Activated gamma-delta T cell treated with anti-CD3 and anti-CD28 coated beads, Interleukin-2, amount 50 U/mL, for 16 hours (primary cell): ENCODE measurements at places on chromosomes 3 and 15.

DNA sequence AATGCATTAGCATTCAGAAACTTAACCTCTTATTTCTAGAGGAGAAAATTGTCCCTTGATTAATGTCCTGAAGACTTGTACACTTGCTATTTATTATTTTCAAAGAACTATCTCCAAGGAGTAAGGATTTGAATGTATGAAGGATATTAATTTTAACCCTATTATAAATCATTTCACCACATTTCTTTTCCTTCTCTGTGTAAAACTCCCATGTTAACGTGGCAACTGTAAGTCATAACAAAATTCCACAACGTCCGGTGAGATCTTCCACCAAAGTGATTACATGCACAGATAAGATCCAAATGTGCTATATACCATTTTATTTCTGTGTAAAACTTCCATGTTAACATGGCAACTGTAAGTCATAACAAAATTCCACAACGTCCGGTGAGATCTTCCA is 229.1 kb upstream of the ARHGEF26 start:
- no peak for DNase-seq

GRCh38 chr3:188929137-188929536 is 242.6 kb upstream of the TPRG1 start:
- DNase-seq = no peak

GRCh38 chr3:44509393-44509921 is 32.0 kb upstream of the ZNF445 start:
- no peak for DNase-seq

- no peak for DNase-seq
These were observed 15.4 kb downstream of the CHST14 start for GRCh38 chr15:40486066-40486770.

DNA sequence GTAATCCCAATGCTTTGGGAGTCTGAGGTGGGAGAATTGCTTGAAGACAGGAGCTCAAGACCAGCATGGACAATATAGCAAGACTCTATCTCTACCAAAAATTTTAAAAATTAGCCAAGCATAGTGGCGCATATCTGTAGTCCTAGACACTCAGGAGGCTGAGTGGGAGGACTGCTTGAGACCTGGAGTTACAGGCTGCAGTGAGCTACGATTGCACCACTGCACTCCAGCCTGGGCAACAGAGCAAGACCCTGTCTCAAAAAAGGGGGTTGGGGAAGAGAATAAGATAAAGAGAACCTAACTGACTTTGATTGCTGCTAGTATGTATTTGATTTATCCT is 755 bp downstream of the CD200R1 start:
- no peak for DNase-seq

- no peak for DNase-seq
These were observed 73.0 kb upstream of the PCSK6 start for GRCh38 chr15:101562428-101563059.

DNA sequence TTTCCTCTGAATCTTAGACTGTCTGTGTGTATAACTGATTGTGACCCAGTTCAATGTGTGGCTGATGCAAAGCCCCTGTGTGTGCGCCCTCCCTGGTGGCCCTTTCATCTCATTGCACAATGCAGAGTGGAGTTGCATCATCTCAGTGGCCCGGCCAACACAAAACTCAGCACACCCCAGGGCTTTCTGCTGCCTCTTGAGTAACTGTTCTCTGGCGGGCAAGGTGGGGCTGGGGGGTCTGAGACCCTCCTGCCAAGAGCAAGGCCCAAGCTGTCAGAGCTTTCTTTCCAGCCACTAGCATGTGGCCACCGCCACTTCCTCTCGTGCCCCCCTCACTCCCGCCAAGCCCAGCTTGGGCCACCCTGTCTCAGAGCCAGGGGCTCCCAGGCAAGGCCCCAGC is 80.7 kb upstream of the ALDH1L1 start:
- DNase-seq = no peak

GRCh38 chr3:149180057-149180573 is 41.5 kb downstream of the CP start:
- no peak for DNase-seq

GRCh38 chr3:40336101-40336500 is 26.6 kb downstream of the EIF1B start:
- no peak for DNase-seq

DNA sequence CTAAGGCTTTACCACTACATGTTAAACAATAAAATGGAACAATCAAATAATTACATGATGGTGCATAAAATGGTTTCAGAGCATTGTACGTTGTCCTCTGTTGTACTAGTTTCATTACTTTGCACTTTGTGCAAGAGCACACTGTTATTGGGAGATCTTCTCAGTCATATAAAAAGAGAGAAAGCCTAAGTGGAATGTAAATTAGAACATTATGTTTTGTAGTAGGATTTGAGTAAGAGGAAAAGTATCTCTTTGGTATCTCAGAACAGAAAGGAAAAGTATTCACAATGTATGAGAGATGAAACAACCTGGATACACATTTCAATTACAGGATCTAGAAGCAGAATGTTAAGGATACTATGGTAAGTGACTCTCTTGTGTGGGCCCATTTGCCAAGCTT is 26.9 kb upstream of the PLSCR2 start:
- no peak for DNase-seq

DNA sequence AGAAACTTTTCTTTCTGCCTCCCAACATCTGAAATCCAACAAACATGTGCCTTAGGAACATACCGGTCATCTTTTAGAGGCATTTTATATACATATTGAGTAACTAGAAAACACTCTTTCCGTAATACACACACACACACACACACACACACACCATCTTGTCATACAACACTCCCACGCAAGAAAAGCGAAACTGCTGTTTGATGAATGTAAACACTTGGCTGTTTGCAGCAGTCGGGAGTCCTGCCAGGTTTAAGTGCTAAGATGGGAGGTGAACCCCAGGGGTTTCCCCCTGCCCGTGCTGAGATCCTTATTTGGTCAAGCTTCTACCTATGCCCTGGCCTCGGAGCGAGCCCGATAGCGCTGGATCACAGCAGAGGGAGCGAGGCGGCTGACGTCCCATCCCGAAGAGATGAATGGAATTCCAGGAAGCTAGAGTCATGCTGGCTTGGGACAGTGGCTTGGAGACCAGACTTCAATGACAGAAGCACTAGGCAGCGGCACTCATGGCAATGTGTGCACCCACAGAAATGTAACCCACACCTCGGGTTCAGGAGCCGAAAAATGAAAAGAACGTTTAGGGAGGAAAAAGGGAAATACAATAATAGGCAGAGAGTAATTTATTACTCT is 1.3 kb upstream of the THBS1 start:
- no peak for DNase-seq

GRCh38 chr15:75001310-75001709 is 5.9 kb downstream of the SCAMP5 start:
- DNase-seq = no peak

- DNase-seq = no peak
These were observed 174.3 kb downstream of the KLF13 start for GRCh38 chr15:31500766-31501449.
